ENCODE measurements at places on chromosomes 7 and 10. TPM values are rescaled to one million over a fixed set of nuclear protein-coding genes. Genes with fewer than 3 reads are reported as not detected.

DNA sequence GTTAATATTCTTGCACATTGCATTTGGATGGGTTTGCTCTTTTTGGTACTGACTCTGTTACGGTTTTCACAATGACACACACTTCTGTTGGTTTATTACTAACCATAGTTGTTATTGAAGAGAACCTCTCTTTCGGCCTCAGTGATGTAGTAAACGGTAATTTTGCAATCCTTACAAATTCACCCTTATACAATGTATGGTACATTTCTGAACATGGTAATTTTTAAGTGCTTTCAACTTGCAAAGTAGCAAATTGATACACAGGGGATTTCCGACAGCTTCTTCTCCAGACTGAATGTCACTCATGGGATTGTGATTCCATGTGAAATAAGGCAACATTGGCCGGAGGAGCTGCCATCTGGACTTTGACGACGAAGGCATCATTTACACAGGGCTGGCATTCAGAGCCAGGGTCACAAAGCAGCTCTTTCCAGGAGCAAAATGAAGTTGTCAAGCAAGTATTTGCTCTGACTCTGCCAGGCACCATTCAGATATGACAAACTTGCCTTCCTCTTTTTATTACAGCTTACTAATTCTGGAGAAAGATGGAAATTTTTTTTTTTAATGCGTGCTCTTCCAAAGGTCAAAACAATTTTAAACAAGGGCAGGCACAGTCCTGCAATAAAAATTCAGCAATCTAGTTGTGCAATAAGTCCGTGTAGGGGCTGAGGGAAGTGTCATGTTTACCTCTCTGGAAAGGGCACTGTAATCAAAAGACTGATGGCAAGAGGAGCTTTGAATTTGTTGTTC, 711.5 kb upstream of the C7orf33 start:
- no peaks in the 10 kb centered on the region for H3K36me3 ChIP-seq
- DNase-seq, result no peak
- H3K4me1 ChIP-seq, result no peaks in the 10 kb centered on the region
- H3K27ac ChIP-seq, result no peak overlapping the region
- H3K27me3 ChIP-seq, result no peaks in the 10 kb centered on the region

DNA sequence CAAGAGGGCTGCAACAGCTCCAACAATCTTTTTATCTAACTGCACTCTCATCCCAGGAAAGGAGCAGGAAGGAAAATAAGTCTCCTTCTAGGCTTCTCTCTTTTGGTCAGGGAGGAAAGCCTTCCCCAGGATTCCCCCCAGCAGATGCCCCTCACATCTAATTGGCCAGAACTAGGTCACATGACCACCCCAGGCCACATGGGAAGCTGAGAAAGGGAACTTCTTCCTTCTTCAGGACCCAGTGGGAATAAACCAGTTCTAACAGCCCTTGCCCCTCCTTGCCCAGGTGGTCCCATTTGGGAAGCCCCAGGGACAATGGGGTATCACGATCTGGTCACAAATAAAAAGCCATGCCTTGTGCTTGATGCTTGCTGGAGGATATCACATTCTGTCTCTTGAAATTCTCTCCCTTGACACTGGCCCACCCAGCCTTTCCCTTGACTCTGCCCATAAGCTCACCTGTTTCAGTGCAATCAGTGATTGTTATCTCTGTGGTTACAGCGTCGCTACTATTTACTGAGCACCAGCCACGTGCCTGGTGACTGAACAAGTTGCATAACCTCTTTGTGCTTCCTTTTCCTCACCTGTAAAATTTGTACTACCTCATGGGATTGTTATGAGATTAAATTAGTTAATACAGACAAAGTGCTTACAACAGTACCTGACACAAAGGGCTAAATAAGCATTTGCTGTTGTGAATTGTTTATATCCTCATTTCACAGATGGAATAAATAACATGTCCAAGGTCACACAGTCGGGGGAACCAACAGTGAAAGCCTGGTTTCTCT, 9.0 kb upstream of the TACR2 start:
- peak overlapping the region; percentile 2 for H3K27ac ChIP-seq
- peak; percentile 29 for DNase-seq
- no peak overlapping the region for H3K4me3 ChIP-seq

DNA sequence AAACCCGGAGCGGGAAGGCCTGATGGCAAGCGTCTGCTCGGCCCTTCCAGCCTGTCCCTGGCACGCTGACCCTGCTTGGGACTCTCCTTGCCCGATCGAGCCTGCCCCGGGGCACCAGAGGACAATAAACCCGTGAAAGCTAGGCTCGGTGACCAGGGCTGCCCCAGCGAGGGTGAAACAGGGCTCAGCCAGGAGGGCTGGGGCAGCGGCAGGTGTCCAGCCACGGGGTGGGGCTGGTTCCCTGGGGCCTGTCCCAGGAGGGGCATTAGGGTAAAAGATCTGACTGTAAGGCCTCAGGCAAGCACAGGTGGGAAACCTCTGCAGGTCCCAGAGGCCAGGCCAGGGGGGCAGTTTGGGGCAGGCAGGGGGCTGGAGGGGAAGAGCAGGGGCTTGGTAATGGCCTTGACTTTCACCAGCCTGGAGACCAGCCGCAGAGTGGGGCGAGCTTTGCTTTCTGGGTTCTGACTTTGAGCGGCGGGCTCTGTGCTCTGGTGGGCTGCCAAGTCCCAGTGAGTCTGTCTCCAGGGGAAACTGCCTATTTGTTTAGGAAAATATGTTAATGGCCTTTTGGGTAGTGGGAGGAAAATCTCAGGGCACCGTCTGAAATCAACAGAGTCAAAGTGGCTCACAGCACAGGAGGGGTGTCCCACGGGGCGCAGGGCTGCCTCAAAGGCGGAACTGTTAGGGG, 68.2 kb upstream of the INPP5A start:
- no peak for DNase-seq
- H3K27me3 ChIP-seq, result peaks cover 14% of the 10 kb centered on the region
- no peak overlapping the region for H3K27ac ChIP-seq
- peaks cover 4% of the 10 kb centered on the region for H3K4me1 ChIP-seq

GRCh38 chr10:117936141-117936540, 110.6 kb downstream of the RAB11FIP2 start:
- H3K36me3 ChIP-seq, result no peaks in the 10 kb centered on the region
- no peak overlapping the region for H3K27ac ChIP-seq
- H3K4me3 ChIP-seq, result no peak overlapping the region
- DNase-seq, result no peak
- H3K4me1 ChIP-seq, result no peaks in the 10 kb centered on the region

GRCh38 chr10:11610166-11610825, 1.2 kb downstream of the USP6NL start:
- peaks cover 4% of the 10 kb centered on the region for H3K36me3 ChIP-seq
- peak overlapping the region; percentile 56 for H3K27ac ChIP-seq
- peak overlapping the region; percentile 89 for H3K4me3 ChIP-seq
- H3K27me3 ChIP-seq, result no peaks in the 10 kb centered on the region
- DNase-seq, result no peak
- peaks cover 60% of the 10 kb centered on the region for H3K4me1 ChIP-seq

CLDN3 gene
- not detected for total RNA-seq

CLRN3 gene
- total RNA-seq, result not detected

SFTPA1 gene
- total RNA-seq, result not detected

IGF2BP3 gene
- total RNA-seq, result 0.37 TPM

HK1 gene
- total RNA-seq, result 118 TPM

SH3PXD2A gene
- total RNA-seq, result 14.8 TPM

LRIT1 gene
- total RNA-seq, result not detected

Data from activated naive CD8-positive, alpha-beta T cell treated with anti-CD3 and anti-CD28 coated beads, Interleukin-2, amount 10 ng/mL, durations not matched to agents 7 days and 5 days (primary cell).